Esophagus muscularis mucosa (tissue), 4 donors: ENCODE measurements at places on chromosomes 2 and 18. TPM values are rescaled to one million over a fixed set of nuclear protein-coding genes. Genes with fewer than 3 reads are reported as not detected.

- H3K36me3 ChIP-seq, result peaks cover 25% of the 10 kb centered on the region
- H3K27me3 ChIP-seq, result no peaks in the 10 kb centered on the region
- H3K4me3 ChIP-seq, result no peak overlapping the region
Measured at GRCh38 chr2:240510513-240511210, 47.1 kb downstream of the ANKMY1 start.

GRCh38 chr2:62940697-62941096, 109.9 kb upstream of the OTX1 start:
- peaks cover 3% of the 10 kb centered on the region for H3K36me3 ChIP-seq
- no peaks in the 10 kb centered on the region for H3K4me1 ChIP-seq
- no peak for DNase-seq
- H3K4me3 ChIP-seq, result no peak overlapping the region
- no peak overlapping the region for H3K27ac ChIP-seq

DNA sequence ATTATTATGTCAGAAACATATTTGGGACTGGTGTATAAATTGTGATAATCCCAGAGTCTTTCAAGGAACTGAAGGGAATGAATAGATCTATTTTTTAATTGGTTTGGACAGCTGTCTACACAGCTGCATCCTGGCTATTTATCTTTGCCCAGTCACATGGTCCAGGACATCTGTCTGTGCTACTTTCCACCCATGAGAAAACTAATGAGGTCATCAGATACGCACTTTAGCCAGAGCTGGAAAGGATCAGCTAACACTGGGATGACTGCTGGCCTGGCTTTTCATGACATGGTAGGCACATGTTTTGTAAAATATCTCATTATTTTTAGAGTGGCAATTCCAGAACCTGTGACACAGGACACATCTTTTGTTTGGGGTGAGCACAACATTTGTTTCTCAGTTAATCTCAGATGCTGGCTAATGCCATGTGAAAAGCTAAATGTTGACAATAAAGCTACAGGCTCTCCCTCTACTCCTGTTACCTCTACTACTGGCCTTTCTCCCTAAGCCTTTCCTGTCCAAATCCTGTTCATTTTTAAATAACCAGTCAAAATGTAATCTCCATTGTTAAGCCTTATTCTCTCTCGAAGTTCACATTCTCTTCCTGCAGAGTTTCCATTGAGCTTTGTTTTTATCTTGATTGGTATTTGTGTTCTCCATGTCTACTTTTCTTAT, 500.7 kb downstream of the RIT2 start:
- no peaks in the 10 kb centered on the region for H3K27me3 ChIP-seq
- H3K4me3 ChIP-seq, result no peak overlapping the region
- no peaks in the 10 kb centered on the region for H3K4me1 ChIP-seq
- H3K36me3 ChIP-seq, result no peaks in the 10 kb centered on the region
- DNase-seq, result no peak
- no peak overlapping the region for H3K27ac ChIP-seq

- no peaks in the 10 kb centered on the region for H3K4me1 ChIP-seq
- H3K4me3 ChIP-seq, result no peak overlapping the region
Measured at GRCh38 chr2:16244153-16244965, 304.0 kb downstream of the MYCN start.

- peak overlapping the region; percentile 23 for H3K27ac ChIP-seq
- no peak overlapping the region for H3K4me3 ChIP-seq
- H3K4me1 ChIP-seq, result peaks cover 32% of the 10 kb centered on the region
- H3K27me3 ChIP-seq, result no peaks in the 10 kb centered on the region
Measured at GRCh38 chr2:99864561-99865553, 277.5 kb downstream of the AFF3 start.

DNA sequence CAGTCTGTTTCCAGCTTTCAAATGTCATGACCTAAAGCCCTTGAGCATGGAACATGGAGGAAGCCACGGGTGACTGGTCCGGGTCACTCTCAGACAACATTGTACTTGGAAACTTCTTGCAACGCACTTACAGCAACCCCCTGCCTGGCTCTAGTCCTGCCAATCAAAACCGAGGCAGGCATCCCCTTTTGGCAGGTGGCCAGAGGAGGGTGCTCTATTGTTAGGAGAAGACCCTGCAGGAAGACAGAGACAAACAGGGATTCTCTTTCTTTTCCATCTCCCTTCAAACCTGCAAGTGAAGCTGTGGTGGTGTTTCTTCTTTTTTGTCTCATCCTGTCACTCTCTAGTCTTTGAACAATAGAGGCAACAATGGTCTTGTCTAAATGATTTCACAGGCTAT, 667.2 kb downstream of the ZEB2 start:
- no peak for DNase-seq
- H3K36me3 ChIP-seq, result no peaks in the 10 kb centered on the region
- H3K27me3 ChIP-seq, result no peaks in the 10 kb centered on the region
- no peak overlapping the region for H3K27ac ChIP-seq
- no peaks in the 10 kb centered on the region for H3K4me1 ChIP-seq

DNA sequence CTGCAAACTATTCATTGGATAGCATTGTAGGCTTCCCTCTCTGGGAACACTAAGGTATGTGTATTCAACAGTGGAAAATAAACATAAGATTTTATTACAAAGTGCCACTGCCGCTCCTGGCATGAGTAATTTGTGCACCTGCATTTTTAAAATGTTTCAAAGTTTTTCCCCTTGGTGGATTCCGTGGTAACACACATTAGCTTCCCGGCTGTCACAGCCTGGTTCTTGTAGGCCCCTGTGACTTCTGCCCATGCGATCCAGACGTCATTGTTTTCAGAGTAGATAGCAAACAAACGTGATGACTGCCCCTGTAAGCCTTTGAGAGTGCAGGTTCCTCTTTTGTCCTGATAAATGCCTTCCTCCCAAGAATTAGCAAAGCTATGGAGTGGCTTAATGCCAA, 421.0 kb downstream of the ZNF521 start:
- no peaks in the 10 kb centered on the region for H3K27me3 ChIP-seq
- no peak for DNase-seq
- no peak overlapping the region for H3K4me3 ChIP-seq
- no peak overlapping the region for H3K27ac ChIP-seq

- no peak overlapping the region for H3K27ac ChIP-seq
- H3K27me3 ChIP-seq, result no peaks in the 10 kb centered on the region
- H3K36me3 ChIP-seq, result no peaks in the 10 kb centered on the region
- DNase-seq, result no peak
- H3K4me3 ChIP-seq, result no peak overlapping the region
Measured at GRCh38 chr2:222927600-222927999, 66.8 kb downstream of the ACSL3 start.

HES6 gene
- total RNA-seq, result 10.4 TPM

DNA sequence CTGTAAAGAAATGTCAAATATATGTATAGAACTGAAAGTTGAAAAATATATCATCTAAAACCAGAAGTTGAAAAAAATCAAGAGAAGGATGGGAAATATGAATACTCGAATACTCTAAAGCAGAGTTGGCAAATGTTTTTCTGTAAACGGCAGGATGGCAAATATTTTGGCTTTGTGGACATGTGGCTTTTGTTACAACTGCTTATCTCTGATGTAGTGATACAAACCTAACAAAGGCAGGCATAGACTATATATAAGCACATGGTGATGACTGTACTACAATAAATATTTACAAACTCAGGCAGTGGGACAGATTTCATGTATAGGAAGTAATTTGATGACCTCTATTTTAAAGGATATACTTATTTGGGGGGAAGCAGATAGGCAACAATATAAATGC, 224.6 kb upstream of the LRRTM4 start:
- no peak overlapping the region for H3K27ac ChIP-seq
- DNase-seq, result no peak
- H3K36me3 ChIP-seq, result no peaks in the 10 kb centered on the region
- H3K27me3 ChIP-seq, result no peaks in the 10 kb centered on the region

- no peak overlapping the region for H3K4me3 ChIP-seq
- DNase-seq, result no peak
- no peaks in the 10 kb centered on the region for H3K4me1 ChIP-seq
- no peak overlapping the region for H3K27ac ChIP-seq
- H3K36me3 ChIP-seq, result no peaks in the 10 kb centered on the region
Measured at GRCh38 chr2:34288016-34288415, 688.9 kb upstream of the FAM98A start.

UCN gene
- 2.8 TPM for total RNA-seq

- H3K4me1 ChIP-seq, result no peaks in the 10 kb centered on the region
- H3K4me3 ChIP-seq, result no peak overlapping the region
- H3K27me3 ChIP-seq, result no peaks in the 10 kb centered on the region
- H3K27ac ChIP-seq, result no peak overlapping the region
- peak; percentile 55 for DNase-seq
Measured at GRCh38 chr18:50439460-50440015, 64.7 kb downstream of the SKA1 start.

- DNase-seq, result no peak
- H3K27ac ChIP-seq, result no peak overlapping the region
- H3K36me3 ChIP-seq, result no peaks in the 10 kb centered on the region
- no peaks in the 10 kb centered on the region for H3K4me1 ChIP-seq
- H3K4me3 ChIP-seq, result no peak overlapping the region
Measured at GRCh38 chr18:7165846-7166393, 48.3 kb upstream of the LAMA1 start.

DNA sequence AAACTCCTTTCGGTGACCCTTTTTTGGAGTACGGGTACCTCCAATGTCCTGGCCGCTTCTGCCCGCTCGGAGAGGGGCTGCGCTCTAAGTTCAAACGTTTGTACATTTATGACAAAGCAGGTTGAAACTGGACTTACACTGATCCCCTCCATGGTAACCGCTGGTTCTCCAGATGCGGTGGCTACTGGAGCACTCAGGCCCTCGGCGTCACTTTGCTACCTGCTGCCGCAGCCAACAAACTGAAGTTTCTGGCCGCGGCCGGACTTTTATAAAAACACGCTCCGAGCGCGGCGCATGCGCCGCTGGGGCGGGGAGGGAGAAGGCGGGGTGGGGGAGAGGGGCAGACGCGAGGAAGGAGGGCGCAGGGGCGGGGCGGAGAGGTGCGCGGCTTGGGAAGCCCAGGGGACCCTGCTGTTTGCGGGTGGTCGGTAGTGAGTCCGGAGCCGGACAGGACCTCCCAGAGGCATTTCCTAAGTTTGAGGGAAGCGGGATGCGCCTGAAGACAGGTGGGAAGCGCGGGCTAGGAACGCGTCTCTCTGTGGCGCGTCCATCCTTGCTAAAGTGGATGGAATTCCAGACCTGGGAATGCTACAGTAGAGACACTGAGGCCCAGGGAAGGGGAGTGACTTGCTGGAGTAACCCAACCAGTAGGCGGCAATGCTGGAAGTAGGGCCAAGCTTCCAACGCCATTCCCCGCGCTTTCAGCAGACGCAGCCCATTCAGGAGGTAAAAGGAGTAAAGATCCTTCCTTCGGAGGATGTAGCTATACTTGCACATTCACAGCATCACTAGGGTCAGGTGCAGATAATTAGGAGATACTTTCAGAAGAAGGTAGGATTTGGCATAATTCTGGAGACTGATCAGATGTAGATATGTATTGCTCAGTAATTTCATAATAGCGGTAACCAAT, at the start of gene CXCR4:
TSS of gene CXCR4 (minus strand) at position 241 of the 910 bp plus-strand sequence. CDS start at position 152, 89 bp downstream.
- DNase-seq, result peak; percentile 93
- peak within 1 kb of the TSS; percentile 53 for H3K4me3 ChIP-seq
- H3K27me3 ChIP-seq, result peaks cover 3% of the 10 kb centered on the region
- peaks cover 19% of the 10 kb centered on the region for H3K4me1 ChIP-seq
- H3K27ac ChIP-seq, result peak within 1 kb of the TSS; percentile 61

STAT1 gene
- total RNA-seq, result 50.5 TPM

DSG1 gene
- total RNA-seq, result not detected

SERPINB4 gene
- total RNA-seq, result not detected

PDCD1 gene
- 2.5 TPM for total RNA-seq

GRCh38 chr2:88885679-88886416, 194.4 kb downstream of the RPIA start:
- no peak overlapping the region for H3K4me3 ChIP-seq
- no peaks in the 10 kb centered on the region for H3K4me1 ChIP-seq
- no peaks in the 10 kb centered on the region for H3K36me3 ChIP-seq
- DNase-seq, result no peak
- no peak overlapping the region for H3K27ac ChIP-seq

DNA sequence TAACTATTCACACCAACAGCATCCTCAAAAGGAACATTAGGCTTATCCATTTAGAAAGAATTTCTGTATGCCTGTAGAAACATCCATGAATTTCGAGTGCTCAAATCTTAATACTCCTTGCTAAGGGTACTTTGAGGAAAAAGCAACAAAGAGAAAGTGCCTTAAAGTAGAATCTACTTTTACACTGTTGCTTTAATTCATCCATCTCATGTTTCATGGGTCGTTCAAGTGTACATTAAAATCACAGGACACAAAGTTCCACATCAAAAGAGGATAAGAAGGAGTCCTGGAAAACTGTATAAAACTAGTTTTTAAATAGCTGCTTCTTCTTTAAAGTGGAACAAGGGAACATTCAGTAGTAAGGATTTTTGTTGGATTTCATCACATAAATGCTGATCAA, 54.5 kb downstream of the LRP1B start:
- no peaks in the 10 kb centered on the region for H3K27me3 ChIP-seq
- DNase-seq, result no peak
- H3K4me1 ChIP-seq, result no peaks in the 10 kb centered on the region
- H3K27ac ChIP-seq, result no peak overlapping the region
- no peak overlapping the region for H3K4me3 ChIP-seq

KCNF1 gene
- 20.2 TPM for total RNA-seq
